ENCODE measurements at places on chromosomes 1 and 21. TPM values are rescaled to one million over a fixed set of nuclear protein-coding genes. Genes with fewer than 3 reads are reported as not detected.

DNA sequence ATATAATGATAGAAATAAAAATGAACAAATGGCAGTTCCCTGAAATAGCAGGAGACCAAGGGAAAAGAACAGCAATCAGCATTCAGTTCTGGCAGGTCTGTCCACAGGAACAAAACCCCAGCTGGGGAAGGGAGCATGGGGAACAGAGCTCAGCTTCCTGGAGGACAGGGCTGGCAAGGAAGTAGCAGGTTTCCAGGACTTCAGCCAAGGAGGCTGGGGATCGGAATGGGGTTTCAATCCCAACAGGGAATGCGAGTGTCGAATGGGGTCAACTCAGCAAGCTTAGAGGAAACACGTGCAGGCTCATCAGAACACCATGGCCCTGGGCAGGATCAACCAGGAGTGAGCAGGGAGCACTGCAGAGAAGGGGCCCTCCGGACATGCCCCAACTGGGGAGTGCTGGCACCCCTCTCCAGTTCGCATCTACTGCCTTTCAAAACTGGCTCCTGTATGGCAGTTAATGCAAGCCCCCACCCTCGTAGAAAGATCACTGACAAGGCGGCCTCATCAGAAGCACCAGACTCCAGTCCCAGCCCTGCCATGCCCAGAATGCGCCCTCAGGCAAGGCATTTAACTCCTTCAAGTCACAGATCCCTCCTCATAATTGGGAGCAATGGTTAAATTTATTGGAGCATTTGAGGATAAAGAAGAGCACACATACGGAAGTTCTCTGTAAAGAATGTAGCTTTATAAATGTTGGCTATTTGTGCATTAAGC, 72.4 kb downstream of the SEC16B start:
- no peak for DNase-seq

DNA sequence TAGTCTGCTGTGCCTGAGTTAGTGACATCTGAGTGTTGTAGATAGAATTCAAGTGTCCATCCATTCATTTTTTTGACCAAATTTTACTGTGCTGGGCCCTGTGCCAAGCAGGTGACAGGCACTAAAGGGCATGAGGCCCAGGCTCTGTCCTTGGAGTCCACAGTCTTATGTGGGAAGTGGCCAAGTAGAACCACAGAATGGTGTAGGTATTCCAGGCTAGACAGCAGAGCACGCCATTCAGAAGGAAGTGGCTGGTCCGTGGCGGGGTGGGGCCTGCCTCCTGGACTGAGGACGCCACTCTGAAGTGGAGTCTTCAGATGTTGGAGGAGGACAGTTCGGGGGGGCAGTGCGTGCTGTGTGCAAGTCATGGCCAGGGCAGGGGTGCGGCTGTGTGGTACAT, 68.9 kb upstream of the ACTL8 start:
- DNase-seq, result no peak

GSTM4 gene
- 21.1 TPM for total RNA-seq

OR2G6 gene
- not detected for total RNA-seq

Data from omental fat pad (tissue), 4 donors.